T-helper 17 cell (primary cell): ENCODE measurements at places on chromosomes 4 and X.

- no peak for DNase-seq
These were observed 5.5 kb upstream of the NR3C2 start for GRCh38 chr4:148447681-148448080.

DNA sequence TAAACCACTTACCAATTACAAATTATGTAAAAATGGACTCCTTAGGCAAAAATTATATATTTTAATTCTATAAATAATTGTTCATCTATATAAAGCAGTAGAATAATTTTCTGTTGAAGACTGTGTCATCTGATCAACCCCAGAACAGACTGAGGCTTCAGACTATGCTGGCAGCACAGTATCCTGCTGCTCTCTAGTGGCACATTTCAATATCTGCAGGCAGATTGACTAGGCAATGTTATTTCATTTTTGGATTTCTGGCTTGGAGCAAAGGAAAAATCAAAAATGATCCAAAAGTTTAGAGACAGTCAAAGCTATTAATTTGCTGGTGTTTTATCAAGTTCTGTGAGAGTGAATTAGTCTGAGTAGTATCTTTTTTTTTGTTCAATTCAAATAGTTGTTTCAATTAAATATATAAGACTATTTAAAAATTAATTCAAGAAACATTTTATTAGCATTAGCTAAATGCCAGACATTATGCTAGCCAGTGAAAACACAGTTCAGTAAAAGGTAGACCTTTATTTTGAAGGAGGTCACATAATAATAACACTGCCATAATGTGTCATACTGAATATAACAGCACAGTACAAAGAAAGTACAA is 21.3 kb upstream of the SULT1E1 start:
- DNase-seq: no peak

DNA sequence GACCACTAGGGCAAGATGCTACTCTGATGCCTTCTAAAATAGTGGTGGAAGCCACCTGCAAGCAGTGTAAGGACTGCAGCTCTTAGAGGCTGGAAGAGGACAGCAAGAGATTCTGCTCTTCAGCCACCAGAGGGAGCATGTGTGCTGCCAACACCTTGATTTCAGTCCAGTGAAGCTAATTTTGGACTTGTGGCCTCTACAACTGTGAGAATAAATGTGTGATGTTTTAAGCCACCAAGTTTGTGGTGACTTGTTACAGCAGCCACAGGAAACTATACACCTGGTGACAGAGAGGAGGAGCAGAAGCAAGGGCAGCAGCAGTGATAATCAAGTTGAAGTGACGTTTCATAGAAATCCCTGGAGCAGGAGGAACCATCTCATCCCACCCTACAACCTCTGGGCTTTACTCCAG is 55.9 kb downstream of the FGFBP1 start:
- DNase-seq: no peak

GRCh38 chr4:853416-853781 is 27.5 kb upstream of the CPLX1 start:
- no peak for DNase-seq

DNA sequence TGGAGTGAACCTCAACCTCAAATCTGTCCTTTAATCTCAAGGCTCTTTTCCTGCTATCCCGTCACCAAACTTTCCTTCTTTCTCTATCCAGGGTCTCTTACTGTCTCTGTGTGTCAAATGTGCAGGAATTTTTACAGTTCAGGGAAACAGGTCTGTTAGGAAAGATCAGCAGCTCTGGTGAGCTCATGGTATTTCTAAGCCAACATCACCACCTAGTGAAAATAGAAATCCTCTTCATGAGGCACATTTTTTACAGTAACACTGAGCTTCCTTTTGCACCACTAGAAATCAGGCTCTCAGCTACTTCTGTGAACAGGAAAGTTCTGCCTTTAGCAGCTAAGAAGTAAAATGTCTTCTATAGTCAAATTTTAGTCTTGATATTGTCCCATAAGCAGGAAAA is 39.6 kb downstream of the NUDT11 start:
- no peak for DNase-seq

DNA sequence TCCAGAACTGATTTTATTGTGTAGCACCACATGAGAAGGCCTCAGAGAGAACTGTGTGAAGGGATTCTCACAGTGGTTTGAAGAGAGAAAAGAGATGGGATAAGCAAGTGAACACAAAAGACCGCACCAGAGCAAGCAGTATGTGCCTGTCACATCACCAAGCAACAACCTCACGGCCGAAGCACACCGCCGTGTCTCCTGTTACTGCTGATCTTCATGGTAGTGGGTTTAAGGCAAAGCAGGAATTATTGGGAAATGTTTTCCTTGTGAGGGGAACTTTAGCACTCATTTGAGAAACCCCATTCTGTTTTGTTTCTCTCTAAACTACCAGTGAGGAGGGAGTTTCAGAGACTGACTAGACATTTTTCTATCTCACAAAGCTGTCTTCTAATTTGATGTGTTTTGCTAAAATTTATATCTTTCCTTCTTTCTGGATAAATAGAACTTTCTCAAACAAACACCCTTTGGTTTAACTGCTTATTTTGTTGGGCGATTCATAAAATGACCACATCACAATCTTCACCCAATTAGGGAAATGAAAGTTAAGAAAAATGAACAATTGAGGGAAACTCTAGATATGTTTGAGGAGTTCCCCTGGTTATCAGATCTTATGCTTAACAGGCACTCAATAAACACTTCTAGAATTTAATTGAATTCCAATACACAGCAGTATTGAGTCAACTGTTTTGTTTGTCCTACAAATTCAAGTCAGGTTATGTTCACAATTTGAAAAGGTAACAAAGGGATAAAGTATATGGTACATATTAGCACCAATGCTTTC is 16.5 kb downstream of the SH3KBP1 start:
- DNase-seq: no peak

GRCh38 chr4:185209031-185209851 is at the start of gene SNX25:
Gene SNX25, plus strand, starts transcription at chr4:185209598. Its CDS starts 229 bp downstream, at chr4:185209827.
- peak; percentile 85 for DNase-seq

GRCh38 chr4:84529169-84529751 is 30.2 kb upstream of the NKX6-1 start:
- no peak for DNase-seq

- DNase-seq: no peak
These were observed 593 bp downstream of the NPY1R start for GRCh38 chr4:163331629-163332376.

- DNase-seq: no peak
These were observed 127.6 kb downstream of the GPC3 start for GRCh38 chrX:133857640-133858269.

DNA sequence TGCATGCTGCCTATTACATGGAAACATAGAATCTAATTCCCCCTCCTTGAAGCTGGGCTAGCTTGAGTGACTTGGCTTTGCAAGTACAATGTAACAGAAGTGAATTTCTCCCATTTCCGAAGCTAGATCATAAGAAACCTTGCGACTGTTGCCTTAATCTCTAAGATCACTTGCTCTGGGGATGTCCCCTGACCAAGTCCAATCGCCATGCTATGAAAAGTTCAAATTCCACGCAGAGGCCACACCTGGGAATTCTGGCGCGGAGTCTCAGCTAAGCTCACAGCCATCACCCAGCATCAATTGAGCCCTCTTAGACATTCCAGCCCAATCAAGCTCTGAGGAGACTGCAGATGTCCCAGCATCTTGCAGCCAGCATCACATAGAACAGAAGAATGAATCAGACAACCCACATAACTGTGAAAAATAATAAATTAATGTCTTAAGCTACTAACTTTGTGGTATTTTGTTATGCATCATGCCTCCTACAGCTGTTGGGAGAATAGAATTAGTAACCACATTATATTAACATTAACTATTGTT is 27.0 kb downstream of the GPM6A start:
- DNase-seq: no peak

- DNase-seq: no peak
These were observed 126.5 kb downstream of the PDLIM5 start for GRCh38 chr4:94578195-94578594.

DNA sequence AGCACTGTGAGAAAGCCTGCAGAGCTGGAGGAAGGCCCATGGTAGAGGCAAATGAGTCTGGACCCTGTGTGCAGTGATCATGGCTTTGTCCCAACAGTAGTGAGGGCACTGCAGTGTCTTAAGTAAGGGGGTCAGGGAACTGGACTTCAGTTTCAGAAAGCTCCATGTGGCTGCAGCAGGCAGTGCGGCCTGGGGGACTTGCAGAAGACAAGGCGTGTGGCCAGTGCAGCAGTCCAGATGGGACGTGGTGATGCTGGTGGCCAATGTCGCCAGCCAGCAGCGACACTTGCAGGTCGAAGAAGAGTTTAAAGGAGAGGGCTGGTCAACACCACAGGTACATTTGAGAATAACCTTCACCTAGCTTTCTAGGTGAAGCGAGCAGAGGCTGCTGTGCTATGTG is 113.4 kb downstream of the ZNF827 start:
- DNase-seq: no peak

DNA sequence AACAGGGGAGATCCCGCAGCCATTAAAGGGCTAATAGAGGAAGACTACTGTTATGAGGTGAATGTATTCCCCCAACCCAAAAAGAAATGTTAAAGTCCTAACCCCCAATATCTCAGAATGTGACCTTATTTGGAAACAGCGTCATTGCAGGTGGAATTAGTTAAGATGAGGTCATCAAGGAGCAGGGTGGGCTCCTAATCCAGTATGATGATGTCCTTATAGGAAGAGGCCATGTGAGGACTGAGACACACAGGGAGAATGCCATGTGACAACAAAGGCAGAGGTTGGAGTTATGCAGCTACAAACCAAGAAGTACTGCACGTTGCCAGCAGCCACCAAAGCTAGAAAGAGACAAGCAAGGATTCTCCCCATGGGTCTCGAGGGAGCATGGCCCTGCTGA is 14.3 kb downstream of the SPP1 start:
- no peak for DNase-seq

DNA sequence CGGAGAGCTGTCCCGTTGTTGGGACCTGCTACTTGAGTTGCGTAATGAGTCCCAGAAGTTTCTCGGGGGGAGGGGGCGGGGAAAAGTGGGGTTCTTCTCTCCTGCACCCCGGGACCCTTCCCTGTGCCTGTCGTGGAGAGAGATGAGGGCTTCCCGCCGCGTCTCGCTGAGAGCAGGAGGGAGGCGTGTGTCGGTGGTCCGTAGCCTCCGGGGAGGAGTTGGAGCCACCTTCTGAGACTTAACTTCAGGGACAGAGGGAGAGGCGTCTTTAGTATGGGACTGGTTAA is 698 bp downstream of the AFF1 start:
- no peak for DNase-seq

DNA sequence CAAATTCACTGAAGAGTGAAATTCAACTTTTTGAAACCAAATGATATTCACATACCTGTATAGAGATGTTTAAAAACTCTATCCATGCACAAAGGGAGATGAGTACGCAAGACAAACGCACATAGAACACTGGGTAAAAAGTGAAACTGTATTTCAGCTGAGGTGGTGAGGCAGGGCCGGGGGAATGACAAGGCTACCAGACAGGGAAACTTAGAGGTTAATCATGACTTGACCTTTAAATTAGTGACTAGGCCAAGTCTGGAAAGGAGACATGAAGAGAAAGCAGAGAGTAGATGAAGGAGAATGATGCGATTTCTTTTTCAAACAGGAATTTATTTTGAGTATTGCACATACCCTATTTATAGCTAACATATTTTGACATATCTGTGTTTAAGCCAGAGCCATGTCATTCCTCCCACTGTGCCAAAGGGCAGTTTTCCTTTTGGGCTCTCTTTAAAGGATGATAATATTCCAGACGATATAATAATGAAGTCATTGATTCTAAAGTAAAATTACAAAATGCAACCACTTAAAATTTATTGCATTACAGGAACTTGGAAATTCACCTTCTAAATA is 49.4 kb downstream of the ARHGEF6 start:
- DNase-seq: no peak
